ENCODE measurements at places on chromosomes 4 and X.

DNA sequence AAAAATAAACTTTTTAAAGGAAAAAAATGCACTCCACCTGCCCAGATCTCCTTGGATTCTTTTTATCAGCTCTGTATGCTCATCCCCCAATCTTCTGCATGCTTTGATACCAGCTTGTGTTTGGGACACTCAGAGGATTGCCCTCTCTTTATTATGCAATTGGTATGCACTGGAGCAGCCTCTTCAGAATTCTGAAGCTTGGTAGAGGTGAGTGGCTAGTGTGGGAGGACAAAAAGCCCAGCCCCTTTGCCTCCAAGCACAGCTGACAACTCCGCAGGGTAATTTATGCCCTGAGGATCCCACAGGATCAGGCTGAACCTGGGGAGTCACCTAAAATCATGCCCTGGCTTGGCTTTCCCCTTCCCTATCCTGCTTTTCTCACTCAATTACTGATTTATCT, 16.7 kb downstream of the IL21 start:
- DNase-seq = no peak

- no peak for DNase-seq
Observed at GRCh38 chrX:131308980-131309379, 19.9 kb upstream of the IGSF1 start.

DNA sequence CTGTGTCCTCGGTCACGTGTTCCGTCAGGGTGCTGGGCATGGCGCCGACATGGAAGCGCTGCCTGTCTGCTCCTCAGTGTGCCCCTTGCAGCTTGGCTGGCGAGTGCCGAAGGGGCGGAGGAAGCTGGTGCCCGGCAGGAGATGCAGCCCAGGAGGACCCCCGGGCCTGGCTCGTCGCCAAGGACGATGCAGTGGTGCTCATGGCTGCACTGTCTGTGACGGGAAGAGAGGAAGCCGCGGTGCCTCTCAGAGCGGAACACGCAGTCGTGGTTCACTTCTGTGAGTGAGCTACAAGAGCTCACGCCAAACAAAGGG, 38.1 kb downstream of the FGFRL1 start:
- no peak for DNase-seq

GRCh38 chrX:34381241-34381640, 249.1 kb upstream of the FAM47A start:
- no peak for DNase-seq

- DNase-seq = peak; percentile 58
Observed at GRCh38 chr4:183987987-183988392, 82.9 kb downstream of the STOX2 start.

DNA sequence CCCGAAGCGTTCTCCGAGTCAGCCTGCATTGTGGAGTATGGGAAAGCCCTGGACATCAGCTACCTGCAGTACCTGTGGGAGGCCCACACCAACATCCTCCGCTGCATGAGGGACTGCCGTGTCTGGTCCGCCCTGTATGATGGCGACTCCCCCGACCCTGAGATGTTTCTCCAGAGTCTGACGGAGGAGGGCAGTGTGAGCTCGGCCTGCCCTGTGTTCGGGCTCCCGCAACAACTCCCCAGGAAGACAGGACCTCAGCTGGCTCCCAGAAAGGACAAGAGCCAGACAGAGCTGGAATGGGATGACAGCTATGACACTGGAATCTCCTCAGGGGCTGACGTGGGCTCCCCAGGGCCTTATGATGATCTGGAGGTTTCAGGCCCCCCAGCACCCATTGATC, 111.3 kb downstream of the GATB start:
- DNase-seq = no peak

DNA sequence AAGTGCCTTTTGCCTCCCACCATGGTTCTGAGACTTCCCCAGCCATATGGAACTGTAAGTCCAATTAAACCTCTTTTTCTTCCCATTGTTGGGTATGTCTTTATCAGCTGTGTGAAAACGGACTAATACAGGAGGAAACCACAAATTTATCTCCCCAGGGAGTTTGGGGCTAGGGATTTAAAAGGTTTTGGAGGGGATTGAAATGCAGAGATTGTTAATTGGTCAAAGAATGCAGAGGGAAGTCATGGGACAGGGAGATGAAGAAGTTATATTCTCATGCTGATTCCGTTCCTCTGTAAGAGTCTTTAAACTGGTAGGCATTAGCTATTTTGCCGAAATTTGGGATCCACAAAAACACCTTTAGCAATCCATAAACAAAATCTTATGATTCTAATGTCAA, 57.9 kb downstream of the TKTL2 start:
- no peak for DNase-seq

GRCh38 chr4:57091657-57092162, 18.5 kb downstream of the IGFBP7 start:
- no peak for DNase-seq

DNA sequence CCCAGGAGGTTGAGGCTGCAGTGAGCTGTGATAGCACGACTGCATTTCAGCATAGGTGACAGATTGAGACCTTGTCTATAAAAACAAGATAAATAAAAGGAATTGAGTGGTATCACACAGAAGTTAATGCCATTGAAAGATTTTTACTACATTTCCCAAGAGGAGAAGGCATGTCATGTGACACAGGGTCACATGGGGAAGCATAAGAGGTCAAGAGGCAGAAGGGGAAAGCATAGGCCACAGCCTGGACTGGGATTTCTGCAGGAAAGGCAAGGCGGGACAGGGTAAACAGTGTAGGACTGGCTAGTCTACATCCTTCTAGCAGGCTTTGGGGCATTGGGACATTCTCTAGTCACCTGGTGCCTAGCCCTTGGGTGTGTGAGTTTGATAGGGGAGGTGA, 88.6 kb downstream of the PDGFRA start:
- DNase-seq = no peak

- no peak for DNase-seq
Observed at GRCh38 chr4:39770969-39771724, 73.2 kb downstream of the UBE2K start.
